ENCODE measurements at places on chromosomes 12 and 14. TPM values are rescaled to one million over a fixed set of nuclear protein-coding genes. Genes with fewer than 3 reads are reported as not detected.

The KRT75 gene
- not detected for total RNA-seq

The OTUB2 gene
- 5.7 TPM for total RNA-seq

The GPD1 gene
- 2.6 TPM for total RNA-seq

The RBP5 gene
- 5.5 TPM for total RNA-seq

The BTG1 gene
- total RNA-seq: 23.6 TPM

The KCNK10 gene
- total RNA-seq: not detected

The TAPBPL gene
- total RNA-seq: 32.8 TPM

The FBXL14 gene
- total RNA-seq: 10.9 TPM

The FAM90A1 gene
- total RNA-seq: not detected

The KCNA5 gene
- not detected for total RNA-seq

The SVOP gene
- not detected for total RNA-seq

The SLC17A8 gene
- total RNA-seq: not detected

The RND1 gene
- total RNA-seq: 14.9 TPM

The EML5 gene
- total RNA-seq: not detected

The RIMBP2 gene
- not detected for total RNA-seq

The CNIH1 gene
- 168 TPM for total RNA-seq

The MMP17 gene
- 24.3 TPM for total RNA-seq

The NOXRED1 gene
- not detected for total RNA-seq

The KRT77 gene
- not detected for total RNA-seq

The TEX52 gene
- not detected for total RNA-seq

The TCTN2 gene
- 10.7 TPM for total RNA-seq

Data from glomerular endothelial cell (primary cell).